ENCODE measurements at places on chromosomes 4 and X.
A peak's percentile ranks its signal among the peaks of the same experiment; 100 is the strongest.

DNA sequence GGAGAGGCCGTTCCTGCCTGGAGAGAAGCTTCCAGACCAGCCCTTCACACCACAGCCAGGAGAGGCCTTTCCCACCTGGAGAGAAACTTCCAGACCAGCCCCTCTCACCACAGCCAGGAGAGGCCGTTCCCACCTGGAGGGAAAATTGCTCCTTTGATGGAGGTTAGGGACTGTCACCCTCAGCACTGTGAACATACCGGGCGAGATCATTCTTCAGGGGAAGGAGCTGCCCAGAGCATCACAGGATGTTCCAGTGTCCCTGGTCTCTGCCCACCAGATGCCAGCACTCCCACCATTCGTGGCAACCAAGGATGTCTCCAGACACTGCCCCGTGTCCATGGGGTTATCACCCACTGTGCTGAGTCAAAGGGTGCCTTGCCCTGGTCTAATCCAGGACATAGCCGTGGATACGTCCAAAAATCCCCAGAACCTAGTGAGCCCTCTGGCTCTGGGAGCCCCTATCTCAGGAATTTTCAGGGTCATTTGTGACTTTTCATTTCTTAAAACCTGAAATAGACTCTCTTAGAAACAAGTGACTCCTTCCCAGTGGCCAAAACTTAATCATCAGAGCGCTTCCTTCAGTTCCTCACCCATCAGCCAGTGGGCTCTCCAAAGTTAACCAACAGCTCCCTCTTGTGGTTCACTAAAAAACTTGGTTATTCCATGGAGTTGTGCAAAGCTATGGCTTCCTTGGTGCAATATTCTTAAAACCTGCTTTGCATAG lies 80.2 kb downstream of the CRMP1 start:
- H3K4me3 ChIP-seq: no peak overlapping the region
- no peaks in the 10 kb centered on the region for H3K36me3 ChIP-seq
- peak; percentile 16 for DNase-seq
- no peak overlapping the region for H3K27ac ChIP-seq
- H3K27me3 ChIP-seq: no peaks in the 10 kb centered on the region

DNA sequence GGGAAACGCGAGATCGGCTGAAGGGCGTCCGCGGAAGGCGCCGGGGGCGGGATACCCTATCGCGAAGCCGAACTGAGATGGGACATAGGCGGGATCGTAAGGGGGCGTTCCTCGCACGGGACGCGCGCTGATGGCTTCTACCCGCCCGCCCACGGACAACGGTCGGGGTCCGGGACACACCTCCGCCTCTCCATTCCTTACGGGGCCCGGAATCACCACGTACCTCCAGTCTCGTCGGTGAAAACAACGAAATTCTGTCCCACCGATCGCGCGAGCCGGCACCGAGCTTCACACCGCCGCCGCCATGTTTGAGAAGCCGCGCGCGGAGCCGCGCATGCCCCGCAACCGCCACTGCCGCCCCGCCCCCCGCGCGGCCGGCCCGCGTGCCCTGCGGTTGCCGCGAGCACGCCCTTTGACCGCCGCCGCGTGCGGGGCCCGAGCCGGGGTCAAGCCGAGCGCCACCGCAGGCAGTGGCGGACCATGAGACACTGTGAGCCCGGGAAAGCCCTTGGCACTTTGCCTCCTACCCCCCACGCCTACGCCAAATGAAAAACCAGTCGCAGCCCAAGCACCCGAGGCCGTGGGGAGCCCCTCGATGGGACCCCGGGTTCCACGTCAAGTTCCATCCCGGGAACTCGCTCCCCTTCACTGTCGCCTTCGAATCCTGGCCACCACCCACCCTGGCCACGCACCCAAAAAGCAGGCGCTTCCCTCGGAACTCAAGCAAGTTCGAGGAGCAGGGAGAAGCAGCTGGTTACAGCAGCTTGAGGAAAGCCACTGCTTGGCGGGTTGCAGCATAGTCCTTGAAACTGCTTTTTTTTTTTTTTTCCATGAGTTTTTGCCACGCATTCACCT lies at the start of gene SCML2:
Gene SCML2 (minus strand): TSS at position 320 of the 855 bp plus-strand sequence. CDS start 20,617 bp downstream, outside the sequence.
- peak within 1 kb of the TSS; percentile 85 for H3K27ac ChIP-seq
- peak within 1 kb of the TSS; percentile 81 for H3K4me3 ChIP-seq
- peaks cover 3% of the 10 kb centered on the region for H3K4me1 ChIP-seq
- peak; percentile 4 for DNase-seq
- peaks cover 9% of the 10 kb centered on the region for H3K27me3 ChIP-seq
- no peaks in the 10 kb centered on the region for H3K36me3 ChIP-seq

GRCh38 chrX:12447448-12448064 lies 309.3 kb downstream of the FRMPD4 start:
- H3K27ac ChIP-seq: no peak overlapping the region
- H3K4me3 ChIP-seq: no peak overlapping the region
- no peaks in the 10 kb centered on the region for H3K36me3 ChIP-seq
- no peak for DNase-seq
- H3K4me1 ChIP-seq: no peaks in the 10 kb centered on the region

GRCh38 chrX:24343719-24344118 lies 16.7 kb upstream of the SUPT20HL1 start:
- no peak overlapping the region for H3K4me3 ChIP-seq
- H3K27ac ChIP-seq: no peak overlapping the region
- H3K27me3 ChIP-seq: no peaks in the 10 kb centered on the region
- DNase-seq: no peak
- H3K4me1 ChIP-seq: peaks cover 2% of the 10 kb centered on the region

- H3K27me3 ChIP-seq: no peaks in the 10 kb centered on the region
- no peaks in the 10 kb centered on the region for H3K4me1 ChIP-seq
- no peak overlapping the region for H3K4me3 ChIP-seq
- H3K27ac ChIP-seq: no peak overlapping the region
- no peaks in the 10 kb centered on the region for H3K36me3 ChIP-seq
These were observed 29.1 kb upstream of the UTP14A start for GRCh38 chrX:129876771-129877305.

GRCh38 chrX:10078266-10078665 lies 78.5 kb upstream of the CLCN4 start:
- peaks cover 13% of the 10 kb centered on the region for H3K36me3 ChIP-seq
- no peak overlapping the region for H3K4me3 ChIP-seq
- no peak for DNase-seq

DNA sequence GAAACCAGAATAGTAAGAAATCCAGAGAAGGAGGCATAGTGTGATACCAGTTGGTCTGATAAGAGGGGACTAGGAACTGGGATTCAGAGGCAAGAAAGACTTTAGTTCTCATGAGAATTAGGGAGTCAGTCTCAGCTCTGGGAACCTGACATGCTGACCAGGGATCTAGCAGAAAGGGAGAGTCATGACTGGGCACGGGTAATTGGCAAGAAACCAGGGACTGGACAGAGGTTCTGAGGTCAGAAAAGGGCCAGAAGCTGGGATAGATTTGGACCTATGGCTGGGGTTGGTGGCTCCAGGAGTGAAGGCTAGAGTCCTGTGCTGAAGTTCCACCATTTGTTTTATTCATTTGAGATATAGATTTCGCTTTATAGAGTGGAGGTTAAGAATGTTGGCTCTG lies 110.2 kb upstream of the C1GALT1C1 start:
- DNase-seq: no peak
- no peak overlapping the region for H3K27ac ChIP-seq
- H3K4me3 ChIP-seq: no peak overlapping the region
- peaks cover 4% of the 10 kb centered on the region for H3K4me1 ChIP-seq

GRCh38 chr4:10959586-10959985 lies 275.0 kb upstream of the CLNK start:
- no peak overlapping the region for H3K4me3 ChIP-seq
- no peaks in the 10 kb centered on the region for H3K36me3 ChIP-seq
- no peak overlapping the region for H3K27ac ChIP-seq
- H3K27me3 ChIP-seq: peaks cover 5% of the 10 kb centered on the region
- no peak for DNase-seq

GRCh38 chrX:85018471-85018870 lies 14.8 kb downstream of the APOOL start:
- no peaks in the 10 kb centered on the region for H3K27me3 ChIP-seq
- no peak overlapping the region for H3K27ac ChIP-seq
- H3K4me3 ChIP-seq: no peak overlapping the region
- DNase-seq: no peak
- H3K36me3 ChIP-seq: peaks cover 31% of the 10 kb centered on the region

DNA sequence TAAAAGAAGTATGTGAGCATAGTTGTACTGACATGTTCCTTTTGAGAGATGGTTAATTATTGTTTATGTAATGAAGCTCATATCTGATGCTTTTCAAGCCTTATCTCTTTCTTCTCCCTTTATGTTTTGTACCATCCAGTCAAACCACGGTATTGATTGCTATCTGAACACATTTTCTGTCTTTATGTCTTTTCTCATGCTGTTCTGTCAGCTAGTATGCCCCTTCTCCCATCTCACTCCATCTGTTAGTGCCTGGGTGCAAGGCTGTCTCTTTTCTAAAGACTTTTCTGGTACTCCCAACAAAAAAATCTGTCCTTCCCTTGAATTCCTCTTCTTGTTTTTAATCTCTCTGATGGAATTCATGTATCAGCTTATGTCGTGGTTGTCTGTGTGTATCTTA lies 883.8 kb upstream of the IGFBP7 start:
- H3K27me3 ChIP-seq: no peaks in the 10 kb centered on the region
- no peak overlapping the region for H3K27ac ChIP-seq
- H3K4me3 ChIP-seq: no peak overlapping the region

- H3K27ac ChIP-seq: no peak overlapping the region
- no peaks in the 10 kb centered on the region for H3K27me3 ChIP-seq
- no peaks in the 10 kb centered on the region for H3K4me1 ChIP-seq
These were observed 40.7 kb upstream of the ANK2 start for GRCh38 chr4:113008716-113009115.

All from stimulated activated naive B cell treated with anti-CD40 and anti-IgM and Interleukin-4, amounts not matched to agents 10 μg/mL and 1 μg/mL and 100 μg/mL, for 72 hours (primary cell).